Uterus (tissue), 4 donors: ENCODE measurements at places on chromosomes 3 and 15. TPM values are rescaled to one million over a fixed set of nuclear protein-coding genes. Genes with fewer than 3 reads are reported as not detected.

The CADPS gene
- not detected for total RNA-seq

The SATB1 gene
- total RNA-seq: 26.2 TPM

The ACAN gene
- 0.85 TPM for total RNA-seq

- DNase-seq: no peak
Observed at GRCh38 chr3:146026547-146026946, 134.4 kb downstream of the PLOD2 start.

GRCh38 chr3:82224661-82225060, 463.2 kb upstream of the GBE1 start:
- DNase-seq: no peak

GRCh38 chr3:30743641-30744317, 137.4 kb downstream of the TGFBR2 start:
- no peak for DNase-seq

DNA sequence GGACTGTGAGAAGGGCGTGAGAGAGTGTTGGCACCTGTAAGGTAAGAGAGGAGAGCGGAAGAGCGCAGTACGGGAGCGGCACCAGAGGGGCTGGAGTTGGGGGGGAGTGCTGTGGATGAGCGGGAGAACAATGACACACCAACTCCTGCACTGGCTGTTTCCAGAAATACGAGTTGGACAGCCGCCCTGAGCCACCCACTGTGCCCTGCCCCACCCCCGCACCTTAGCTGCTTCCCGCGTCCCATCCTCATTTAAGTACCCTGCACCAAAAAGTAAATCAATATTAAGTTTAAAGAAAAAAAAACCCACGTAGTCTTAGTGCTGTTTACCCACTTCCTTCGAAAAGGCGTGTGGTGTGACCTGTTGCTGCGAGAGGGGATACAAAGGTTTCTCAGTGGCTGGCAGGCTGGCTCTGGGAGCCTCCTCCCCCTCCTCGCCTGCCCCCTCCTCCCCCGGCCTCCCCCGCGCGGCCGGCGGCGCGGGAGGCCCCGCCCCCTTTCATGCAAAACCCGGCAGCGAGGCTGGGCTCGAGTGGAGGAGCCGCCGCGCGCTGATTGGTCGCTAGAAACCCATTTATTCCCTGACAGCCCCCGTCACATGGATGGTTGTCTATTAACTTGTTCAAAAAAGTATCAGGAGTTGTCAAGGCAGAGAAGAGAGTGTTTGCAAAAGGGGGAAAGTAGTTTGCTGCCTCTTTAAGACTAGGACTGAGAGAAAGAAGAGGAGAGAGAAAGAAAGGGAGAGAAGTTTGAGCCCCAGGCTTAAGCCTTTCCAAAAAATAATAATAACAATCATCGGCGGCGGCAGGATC, at the start of gene SOX2:
Gene SOX2, plus strand, starts transcription at position 601 of the 811 bp plus-strand sequence. CDS start 436 bp downstream, outside the sequence.
- DNase-seq: no peak

GRCh38 chr3:49617390-49618013, 56.6 kb upstream of the APEH start:
- no peak for DNase-seq

DNA sequence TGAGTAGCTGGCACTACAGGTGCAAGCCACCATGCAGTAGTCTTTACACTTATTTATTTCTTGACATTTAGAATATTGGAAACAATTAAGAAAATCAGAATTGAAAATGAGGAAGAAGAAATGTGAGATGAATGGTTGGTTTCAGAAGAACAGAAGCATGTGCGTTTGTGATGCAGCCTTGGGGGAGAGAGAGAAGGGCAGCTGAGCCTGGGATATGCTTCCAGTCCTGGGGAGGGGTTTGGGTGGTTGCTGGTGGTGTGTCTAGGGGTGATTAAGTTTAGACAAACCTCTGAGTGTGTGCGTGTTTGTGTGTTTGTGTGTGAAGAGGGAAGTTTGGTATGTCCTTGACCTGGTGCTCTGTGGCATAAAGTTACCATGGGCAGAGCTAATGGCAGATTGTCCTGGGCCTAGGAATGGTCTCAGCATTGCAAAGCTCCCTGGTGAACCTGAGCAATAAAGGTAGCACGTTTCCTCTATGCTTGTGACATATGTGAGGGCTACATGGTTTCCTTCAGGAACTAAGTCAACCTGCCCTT, 35.6 kb downstream of the CTSH start:
- DNase-seq: no peak

DNA sequence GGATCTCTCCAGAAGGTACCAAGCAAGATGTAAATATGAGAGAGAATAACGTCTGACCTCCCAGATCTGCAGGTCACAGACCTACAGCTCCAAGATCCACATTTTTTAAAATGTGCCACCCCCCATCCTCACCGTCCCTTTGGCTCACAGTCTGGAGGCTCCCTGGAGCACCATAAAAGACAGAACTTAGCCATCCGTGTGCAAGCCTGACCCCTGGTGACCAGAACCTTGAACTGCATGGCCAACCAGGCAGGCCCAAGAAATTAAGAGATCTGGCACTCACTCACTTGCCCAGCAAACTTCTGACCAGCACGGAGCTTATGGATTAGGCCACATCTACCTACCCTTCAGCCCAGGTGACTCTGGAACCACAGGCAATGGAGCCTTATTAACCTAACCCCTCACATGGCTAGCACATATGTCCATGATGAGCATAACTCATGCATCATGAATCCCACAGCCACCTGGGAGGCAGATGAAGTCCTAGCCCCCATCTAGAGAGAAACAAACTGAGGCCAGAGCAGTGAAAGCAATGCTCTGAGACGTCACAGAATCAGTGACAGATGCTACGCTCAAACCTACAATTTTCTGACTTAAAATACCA, 275.3 kb downstream of the UACA start:
- DNase-seq: peak; percentile 80

GRCh38 chr15:36039996-36040572, 494.1 kb upstream of the DPH6 start:
- DNase-seq: no peak

GRCh38 chr3:61820306-61820992, 259.1 kb downstream of the PTPRG start:
- no peak for DNase-seq

DNA sequence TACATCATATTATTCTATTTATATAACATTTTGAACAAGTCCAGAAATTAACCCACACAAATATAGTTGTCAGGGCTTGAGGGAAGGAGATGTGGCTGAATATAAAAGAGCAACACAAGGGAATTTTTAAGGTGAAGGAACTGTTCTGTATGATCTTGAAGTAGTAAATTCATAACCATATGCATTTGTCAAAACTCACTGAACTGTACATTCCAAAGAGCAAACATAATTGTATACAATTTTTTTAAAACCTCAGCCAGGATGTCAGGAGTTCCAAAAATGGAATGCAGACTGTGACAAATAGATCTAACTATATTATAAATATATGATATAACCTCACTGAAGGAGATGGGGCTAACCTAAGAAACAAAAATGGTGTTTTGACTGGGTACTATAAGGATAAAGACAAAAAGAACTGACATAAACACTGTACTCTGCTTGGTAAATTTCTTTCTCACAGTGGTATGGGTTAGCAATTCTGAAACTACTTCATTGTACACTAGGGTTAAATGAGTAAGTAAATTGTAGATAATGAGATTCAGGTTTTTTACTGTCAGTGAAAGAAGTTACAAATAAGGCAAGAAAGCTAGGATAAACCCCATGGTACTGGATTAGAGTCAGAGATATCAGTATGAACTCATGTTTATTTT, 14.4 kb downstream of the GOLGB1 start:
- DNase-seq: no peak

DNA sequence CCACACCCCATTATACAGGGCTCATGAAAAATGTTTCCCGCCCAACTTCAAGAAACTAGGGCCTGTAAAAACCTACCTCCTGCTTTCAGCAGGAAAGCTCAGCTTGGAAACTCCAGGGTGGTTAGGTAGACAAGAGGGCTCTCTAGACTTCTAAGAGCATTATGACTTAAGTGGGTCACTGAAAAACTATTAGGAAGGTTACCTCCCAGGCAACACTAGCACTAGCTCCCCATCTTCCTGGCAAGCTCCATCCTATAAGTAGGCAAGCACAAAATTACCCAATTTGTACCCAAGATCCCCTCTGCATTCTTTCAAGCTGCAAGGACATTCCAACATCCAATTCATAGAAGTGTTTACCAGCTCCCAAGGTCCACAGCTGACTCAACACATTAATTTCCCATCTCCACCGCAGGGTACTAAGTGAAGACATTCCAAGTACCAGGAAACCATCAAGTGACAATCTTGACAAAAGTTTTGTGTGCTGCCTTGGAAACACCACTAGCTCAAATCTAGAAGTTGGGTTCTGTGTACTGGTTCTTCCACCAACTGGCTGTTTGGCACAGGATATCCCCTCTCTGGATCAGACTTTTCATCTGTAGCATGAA, 46.9 kb downstream of the WNT5A start:
- DNase-seq: no peak

DNA sequence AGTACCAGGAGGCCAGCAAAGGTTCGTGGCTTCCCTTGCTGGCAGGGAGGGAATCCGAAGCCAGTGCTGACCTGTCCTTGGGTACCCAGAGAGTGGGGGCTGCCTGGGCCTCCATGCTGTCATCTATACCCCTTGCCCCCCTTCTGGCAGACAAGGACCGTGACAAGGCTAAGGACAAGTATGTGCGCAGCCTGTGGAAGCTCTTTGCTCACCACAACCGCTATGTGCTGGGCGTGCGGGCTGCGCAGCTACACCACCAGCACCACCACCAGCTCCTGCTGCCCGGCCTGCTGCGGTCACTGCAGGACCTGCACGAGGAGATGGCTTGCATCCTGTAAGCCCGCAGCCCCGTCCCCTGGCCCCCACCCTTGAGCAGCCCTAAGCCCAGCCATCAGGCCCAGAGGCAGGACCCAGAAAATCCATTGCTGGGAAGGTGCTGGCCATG, 2.8 kb downstream of the FES start:
- DNase-seq: no peak

GRCh38 chr15:70258369-70259027, 160.8 kb upstream of the TLE3 start:
- no peak for DNase-seq

DNA sequence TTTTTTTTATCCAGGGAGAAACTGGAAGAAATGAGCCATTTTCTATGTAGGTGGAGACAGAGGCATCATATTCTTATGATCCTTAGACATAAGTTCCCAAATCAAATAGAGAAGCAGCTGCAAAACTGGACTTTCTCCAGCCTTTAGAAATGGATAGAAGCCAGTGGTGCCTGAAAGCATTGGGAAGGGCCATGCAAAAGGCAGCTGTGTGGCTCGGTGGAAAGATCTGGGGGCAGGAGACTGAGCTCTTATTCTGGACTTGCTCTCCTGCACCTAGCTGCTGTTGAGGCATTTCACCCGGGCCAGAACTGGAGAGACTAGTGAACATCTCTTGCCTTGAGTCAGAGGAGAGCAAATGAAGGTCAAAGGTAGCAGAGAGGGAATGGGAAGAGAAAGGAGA, 73.1 kb downstream of the TFG start:
- no peak for DNase-seq

DNA sequence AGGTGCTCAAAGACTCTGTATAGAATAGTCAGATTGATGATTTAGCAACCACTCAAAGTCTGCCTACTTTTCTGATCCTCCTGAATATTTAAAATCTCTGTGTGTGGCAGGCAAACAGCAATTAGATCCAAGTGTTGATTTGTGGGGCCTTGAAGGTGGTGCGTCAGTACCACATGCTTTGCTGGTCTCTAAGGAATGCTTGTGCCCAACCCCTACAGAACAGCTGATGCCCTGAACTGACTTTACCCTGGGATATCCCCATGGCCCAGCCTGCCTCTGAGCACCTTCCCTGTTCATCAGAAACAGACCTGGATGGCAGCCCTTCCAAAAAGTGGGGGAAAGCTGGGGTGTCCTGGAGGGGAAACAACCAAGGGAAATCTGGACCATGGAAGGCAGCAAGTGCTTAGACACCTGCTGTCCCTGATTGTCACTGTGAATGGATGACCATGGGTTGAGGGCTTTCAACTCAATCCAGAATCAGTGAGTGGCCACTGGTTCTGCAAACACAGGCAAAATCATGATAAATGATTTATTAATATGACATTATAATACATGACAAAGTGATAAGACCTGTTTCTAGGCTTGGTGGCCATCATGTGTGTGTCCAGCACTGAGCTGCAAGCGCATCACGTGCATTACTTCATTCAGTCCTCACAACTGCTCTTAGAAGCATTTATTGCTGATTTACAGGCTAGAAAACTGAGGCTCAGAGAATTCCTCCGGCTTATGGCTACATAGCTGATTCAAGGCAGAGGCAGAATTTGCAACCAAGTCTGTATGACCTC, 76.1 kb upstream of the TPM1 start:
- DNase-seq: no peak

- no peak for DNase-seq
Observed at GRCh38 chr3:42516443-42516842, 14.0 kb downstream of the VIPR1 start.
